ENCODE measurements at places on chromosomes 4 and X.

GRCh38 chr4:128163177-128164117, 102.3 kb downstream of the LARP1B start:
- DNase-seq = no peak

GRCh38 chrX:10628906-10629305, 8.5 kb upstream of the MID1 start:
- no peak for DNase-seq

DNA sequence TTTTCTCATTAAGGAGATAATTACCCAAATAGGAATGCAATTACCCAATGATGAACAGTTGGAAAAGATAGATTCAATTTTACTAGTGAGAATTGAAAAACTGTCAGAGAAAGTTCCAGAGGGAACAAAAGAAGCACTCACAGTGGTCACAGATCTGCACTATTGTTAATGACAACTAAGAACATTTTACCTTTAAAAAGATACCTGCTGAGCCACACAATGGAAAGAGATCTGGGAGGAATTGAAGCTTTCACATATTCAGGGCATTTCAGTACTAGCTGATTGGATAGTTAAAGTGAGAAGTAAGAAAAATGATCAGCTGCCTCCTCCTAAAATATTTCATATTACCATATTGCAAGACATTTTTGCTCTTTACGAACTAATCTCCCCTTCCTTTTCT, 1822.2 kb downstream of the STIM2 start:
- no peak for DNase-seq

DNA sequence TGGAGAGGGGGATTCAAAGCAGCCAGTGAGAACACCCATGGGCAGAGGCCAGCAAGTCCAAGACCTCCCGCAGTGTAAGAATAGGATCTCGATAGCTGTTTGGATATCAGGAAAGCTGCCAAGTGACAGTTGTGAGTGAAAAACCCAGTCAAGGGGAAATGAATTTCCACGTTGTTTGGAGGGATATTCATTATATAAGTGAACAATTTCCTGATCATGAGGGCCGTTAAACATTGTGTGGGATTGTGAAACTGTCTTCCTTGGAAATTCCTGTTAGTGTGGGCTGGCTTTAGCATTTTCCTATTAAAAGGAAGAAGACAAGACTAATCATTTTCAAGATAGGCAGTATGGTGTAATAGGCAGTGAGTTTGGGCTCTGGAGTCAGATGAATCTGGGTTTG, 15.0 kb downstream of the CLDN2 start:
- DNase-seq = no peak

- DNase-seq = no peak
Observed at GRCh38 chrX:17081968-17082367, 135.5 kb downstream of the REPS2 start.

DNA sequence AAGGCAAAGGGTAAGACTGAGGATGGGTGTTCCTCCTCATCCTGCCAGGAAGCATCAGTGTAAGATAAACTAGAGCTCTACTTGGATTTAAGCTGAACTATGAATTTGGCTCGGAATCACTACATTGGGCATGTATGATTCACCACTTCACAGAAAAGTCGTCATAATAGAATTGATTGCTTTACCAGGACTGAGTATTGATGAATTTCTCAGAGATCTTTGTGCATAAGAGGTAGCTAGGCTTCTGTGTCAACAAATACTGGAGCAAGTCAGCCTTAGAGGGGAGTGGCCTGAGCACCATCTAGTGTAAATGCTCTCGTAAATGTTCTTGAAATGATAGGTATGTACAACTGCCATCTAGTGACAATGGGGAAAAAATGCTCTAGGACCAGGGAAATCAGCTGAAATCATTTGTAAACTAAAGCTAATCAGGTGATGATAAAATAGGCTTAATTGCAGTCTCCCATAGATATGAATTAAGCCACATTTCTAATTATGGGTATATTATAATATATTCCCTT, 309.5 kb upstream of the FMR1 start:
- no peak for DNase-seq

DNA sequence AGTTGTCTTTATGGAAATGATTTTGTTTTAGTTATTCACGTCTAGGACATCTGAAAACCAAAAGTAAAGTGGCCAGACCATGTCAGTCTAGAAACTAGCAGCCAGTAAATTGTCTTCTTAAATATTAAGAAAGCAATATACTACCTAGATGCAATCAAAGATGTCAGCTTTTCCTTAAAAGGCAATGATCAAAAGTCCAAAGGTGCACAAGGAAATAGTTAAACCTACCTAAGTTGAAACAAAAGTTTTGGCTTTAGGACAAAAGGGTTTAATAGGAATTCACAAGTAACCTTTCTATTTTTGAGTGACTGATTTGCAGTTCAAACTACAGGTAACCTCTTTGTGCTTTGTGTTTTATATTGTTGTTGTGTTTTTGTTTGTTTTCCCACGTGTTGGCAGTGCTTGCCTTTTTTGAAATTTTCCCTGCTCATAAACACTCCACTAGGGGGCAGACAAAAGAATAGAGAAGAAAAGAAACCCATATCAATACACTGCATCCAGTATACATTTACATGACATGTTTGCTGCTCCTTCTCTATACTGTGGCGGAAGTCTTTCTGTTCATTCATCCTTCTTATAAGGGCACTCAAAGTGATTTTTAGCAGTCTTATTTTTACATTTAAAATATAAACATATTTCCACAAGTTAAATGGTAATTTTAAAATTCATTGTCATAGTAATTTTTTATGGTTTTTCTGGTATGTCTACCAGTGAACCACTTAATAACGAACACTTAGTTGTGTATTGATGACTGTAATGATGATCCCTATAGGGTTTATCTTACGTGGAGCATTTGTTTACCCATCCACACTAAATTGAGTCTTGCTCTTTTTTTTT, 62.7 kb downstream of the GAB1 start:
- no peak for DNase-seq

- no peak for DNase-seq
Observed at GRCh38 chrX:103730147-103730795, 19.6 kb downstream of the TMEM31 start.

GRCh38 chrX:118802857-118803256, 20.8 kb upstream of the ZCCHC12 start:
- no peak for DNase-seq

- no peak for DNase-seq
Observed at GRCh38 chr4:105462576-105462975, 11.3 kb downstream of the PPA2 start.

All from effector CD4-positive, alpha-beta T cell (primary cell).